Fibroblast of skin of abdomen (primary cell): ENCODE measurements at places on chromosomes 1 and 21.

- DNase-seq: no peak
Observed at GRCh38 chr1:153563991-153564390, 1.7 kb downstream of the S100A2 start.

DNA sequence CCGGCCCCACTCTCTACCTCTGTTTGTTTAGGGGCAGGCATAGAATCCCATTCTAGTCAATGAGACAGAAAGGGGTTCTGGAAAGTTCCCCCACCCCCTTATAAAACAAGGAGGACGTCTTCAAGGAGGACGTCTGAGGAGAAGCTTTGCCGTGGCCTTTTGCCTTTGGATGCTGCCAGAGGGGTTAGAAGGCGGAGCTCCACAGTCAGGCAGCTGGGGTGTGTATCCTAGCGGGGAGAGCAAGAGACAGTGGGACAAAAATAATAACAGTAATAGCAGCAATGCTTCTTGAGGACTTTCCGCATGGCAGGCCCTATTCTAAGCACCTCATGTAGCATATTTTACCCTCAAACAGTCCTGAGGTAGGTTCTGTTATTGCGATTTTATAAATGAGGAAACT, 48.2 kb upstream of the TENT5B start:
- DNase-seq: no peak

DNA sequence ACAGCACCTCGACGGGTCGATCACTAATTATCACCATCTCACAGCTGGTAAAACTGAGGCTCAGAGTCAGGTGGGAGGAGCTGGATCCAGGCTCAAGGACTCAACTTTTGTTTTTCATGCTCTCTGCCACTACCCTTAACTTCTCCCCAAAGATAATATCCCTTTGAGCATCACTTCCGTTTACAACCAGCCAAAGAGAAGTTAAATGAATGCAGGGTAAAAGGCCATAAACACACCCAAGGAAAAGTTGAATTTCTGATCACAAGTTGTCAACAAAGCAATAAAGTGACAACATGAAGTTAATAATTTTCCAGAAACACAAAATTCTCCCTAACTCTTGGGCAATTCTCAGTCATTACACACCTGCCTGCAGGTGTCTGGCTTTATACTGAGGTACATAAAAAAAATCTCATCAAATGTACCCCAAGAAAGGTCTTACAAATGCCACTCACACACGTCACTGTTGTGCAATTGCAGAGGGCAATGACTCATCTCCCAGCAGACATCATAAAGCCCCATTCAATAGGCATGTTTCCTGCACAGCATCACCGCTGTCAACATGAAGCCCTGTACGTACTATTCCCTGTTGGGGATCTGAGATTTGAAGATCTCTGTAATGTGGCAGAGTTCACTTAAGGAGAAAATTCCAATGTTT, 3.4 kb downstream of the OR2T11 start:
- no peak for DNase-seq

DNA sequence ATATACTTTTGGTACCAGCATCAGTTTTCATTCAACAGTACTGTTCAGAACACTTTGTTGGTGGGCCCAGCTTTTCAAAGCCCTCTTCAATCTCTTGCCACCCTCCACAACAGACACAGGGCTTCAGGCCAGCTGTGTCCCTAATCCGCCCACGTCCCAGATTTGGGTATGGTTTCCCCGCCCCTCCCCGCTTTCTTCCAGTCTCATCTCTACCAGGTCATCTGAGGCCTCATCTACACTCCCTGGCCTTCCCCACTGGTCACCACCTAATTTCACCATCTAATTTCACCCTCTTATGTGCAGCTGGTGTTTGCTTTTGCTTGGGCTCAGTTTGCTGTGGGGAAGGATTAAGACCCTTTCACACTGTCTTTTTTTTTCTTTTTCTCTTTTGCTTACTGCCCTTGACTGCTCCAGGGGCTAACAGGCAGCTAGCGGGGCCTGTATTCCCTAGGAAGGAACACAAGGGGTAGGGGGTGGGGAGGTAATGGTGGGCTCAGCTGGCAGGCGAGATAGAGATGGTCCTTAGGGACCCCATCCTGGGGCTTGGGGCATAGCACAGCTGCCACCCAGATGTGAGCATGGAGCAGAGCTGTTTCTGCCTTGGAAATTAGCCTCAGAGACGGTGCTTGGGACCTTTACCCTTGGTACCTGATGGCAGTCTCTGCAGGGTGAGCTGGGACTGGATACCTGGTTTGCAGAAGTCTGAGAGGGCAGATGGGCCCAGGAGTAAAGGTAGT, 3.8 kb upstream of the EPB41 start:
- no peak for DNase-seq

GRCh38 chr1:232901255-232901654, 49.2 kb upstream of the NTPCR start:
- DNase-seq: no peak

DNA sequence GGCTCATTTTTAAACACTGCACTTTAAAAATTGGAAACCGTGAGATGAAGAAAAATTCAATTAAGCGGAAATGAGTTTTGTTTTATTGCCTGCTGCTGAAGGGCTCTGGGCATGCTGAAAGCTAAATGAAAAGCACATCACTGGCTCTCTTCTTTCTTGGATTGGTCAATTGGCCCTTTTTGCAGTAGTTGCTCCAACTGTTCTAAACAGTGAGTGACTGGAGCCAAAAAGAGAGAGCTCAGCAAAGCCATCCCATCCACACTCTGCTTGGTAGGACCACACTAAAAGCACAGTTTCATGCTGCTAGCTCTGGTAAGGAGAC, 48.1 kb downstream of the LHX4 start:
- no peak for DNase-seq

DNA sequence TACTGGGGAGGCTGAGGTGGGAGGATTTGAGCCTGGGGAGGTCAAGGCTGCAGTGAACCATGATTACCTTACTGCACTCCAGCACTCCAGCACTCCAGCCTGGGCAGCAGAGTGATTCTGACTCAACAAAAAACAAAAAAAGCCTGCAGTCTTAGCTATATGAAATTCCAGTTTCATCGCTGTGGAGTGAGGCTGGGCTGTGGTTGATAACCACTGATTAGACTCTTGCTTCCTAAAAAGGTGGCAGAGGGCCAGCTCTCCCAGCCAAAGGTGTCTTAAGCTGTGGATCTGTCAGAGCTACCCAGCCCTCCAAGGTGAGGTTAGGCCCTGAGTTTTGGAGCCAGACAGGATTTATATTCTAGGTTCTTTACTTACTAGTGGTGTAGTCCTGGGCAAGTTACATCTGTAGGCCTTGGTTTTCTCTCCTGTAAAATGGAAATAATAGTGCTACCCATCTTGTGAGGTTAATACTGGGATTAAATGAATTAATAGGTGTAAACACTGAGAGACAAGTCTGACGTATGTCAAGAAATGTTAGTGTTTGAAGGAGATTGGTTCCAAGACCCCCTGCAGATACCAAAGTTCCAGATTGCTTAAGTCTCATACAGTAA, 35.9 kb downstream of the TMCC2 start:
- DNase-seq: peak; percentile 66

DNA sequence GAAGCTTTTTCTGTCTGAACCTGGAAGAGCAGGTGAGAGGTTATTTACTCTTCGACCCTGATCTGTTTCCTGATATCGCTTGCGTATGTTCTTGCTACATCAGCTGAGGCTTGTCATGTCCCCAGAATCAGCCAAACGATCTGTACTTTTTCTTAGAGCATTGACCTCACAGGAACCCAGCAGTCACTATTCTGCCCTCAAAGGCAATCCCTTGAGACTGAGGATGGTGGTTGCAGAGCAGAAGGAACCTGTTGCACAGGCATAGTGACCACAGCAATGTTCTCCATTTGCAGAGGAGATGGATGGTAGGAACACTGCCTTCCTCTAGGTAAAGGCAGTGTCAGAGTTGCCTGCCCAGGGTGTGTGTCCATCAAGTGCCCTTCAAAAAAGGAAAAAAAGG, 11.3 kb upstream of the LACTBL1 start:
- no peak for DNase-seq

- DNase-seq: peak; percentile 68
Observed at GRCh38 chr1:221035662-221036153, 156.5 kb downstream of the HLX start.

DNA sequence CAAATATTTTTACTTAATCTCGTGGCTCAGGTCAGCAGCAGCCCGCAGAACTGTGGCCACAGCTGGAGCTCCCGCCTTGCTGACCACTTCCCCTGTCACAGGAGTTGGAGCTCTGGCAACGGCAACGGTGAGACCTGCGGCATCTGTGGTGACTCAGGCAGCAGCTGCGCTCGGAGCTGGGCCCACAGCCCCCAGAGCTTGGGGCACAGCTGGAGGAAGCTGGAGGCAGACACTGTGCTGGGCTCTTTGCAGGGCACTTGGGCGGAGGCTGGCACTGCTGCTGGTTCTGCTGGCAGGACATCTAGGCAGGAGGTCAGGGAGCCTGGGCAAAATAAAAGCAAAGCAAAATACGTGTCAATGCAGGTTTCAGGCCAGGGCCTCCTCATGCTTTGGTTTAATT, at the start of gene LCE3A:
Gene LCE3A (minus strand): TSS at position 301 of the 400 bp plus-strand sequence. CDS start 0 bp downstream, at position 301.
- no peak for DNase-seq

DNA sequence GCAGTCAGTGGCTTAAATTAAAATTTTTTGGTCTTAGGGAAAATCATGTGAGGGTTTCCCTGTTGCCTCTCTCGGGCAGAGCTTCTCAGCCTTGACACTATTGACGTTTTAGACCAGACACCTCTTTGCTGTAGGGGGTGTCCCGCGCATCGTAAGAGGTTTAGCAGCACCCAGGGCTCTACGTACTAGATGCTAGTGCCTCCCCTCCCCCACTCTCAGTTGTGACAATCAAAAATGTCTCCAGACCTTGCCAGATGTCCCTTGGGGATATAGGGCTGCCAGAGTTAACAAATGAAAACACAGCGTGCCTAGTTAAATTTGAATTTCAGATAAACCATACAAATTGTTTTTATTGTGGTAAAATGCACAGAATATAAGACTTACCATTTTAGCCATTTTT, 293.3 kb downstream of the DISC1 start:
- DNase-seq: no peak
